ENCODE measurements at places on chromosomes 2 and 18.

DNA sequence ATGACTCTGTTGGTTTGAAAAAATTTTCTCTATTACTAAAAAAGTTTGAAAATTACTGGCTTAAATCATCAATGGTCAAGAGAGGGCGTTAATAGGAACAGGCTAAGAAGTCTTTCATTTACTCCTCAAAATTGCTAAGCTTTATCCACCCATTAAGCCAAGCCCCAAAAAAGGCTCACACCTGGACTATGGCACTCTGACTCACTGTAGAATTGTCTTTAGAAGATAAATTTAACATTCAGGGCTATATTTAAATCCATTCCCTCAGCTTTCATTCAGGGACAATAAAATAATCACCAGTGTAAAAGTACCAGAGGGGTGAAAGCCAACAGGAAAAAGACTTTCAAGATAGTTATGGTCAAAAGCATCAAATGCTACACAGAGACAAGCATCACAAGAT lies 80.0 kb downstream of the SESTD1 start:
- no peak for DNase-seq

DNA sequence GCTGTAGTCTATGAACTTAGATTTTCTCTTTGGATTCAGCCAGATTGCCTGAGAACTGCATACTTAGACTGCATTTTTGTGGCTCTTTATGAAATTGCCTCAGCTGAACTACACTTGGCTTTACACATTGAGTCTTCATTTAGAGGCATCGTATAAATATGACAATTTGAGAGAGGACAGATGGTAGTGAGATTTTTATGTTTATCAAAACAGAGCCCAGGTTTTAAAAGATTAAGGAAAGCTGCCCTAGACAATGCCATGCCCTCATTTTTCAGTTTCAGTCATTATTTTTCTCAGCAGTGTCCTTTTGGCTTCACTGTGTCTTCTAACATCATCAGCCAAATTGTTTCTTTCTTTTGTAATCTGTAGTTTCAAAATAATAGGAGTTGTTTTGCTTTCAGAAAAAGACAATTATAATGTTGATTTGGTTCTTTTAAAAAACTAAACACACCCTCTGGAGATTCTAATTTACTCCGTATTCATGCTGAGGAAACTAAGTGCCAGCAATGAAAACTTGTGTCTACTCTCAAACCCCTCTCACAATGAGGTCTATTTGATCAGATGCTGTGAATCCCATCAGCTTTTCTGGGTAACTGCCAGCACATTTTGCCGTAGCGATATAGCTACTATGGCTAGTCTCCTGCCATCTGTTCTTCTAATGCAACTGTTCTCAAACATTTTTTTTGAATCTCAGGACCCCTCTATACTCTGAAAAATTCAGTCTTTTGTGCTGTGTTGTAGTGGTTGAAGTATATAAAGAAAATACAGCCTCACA lies 46.2 kb downstream of the TWSG1 start:
- no peak for DNase-seq

DNA sequence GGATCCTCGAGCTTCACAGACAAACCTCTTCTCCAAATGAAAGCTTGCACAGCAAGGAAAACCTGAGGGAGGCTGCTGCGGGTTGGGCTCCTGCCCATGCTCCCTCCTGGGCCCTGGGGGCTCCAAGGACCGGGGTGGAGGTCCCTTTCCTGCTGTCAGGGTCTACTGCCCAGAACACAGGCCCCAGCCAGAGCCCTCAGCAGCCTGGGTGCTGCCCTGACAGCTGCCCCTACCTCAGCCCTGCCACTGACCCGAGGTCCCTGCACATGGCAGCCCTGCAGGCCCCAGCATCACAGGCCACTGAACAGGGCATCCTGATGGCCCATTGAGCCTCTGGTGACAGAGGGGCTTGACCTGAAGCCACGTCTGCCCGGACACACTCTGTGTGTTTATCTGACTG lies 41.0 kb downstream of the CROCC2 start:
- no peak for DNase-seq

DNA sequence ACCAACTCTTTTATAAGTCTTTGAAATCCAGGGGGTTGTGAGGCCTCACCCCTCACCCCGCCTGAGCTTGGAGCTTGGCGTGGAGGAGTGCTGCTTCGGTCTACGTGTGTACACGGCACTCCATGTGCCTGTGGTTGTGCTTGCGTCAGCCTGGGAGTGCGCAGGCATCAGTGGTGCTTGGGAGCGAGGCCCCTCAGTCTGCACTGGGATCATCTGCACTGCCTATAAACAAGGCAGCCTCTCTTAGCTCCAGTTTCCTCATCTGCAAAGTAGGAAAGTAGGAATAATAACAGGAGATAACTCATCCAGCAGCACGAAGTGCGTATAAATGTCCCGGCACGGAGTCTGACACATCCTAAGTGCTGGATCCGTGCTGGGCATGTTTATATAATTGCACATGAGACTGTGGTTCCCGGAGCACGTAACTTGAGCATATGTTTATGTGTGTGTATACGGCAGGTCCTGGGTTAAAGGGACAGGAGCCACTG lies 1.2 kb downstream of the GYPC start:
- peak; percentile 63 for DNase-seq

DNA sequence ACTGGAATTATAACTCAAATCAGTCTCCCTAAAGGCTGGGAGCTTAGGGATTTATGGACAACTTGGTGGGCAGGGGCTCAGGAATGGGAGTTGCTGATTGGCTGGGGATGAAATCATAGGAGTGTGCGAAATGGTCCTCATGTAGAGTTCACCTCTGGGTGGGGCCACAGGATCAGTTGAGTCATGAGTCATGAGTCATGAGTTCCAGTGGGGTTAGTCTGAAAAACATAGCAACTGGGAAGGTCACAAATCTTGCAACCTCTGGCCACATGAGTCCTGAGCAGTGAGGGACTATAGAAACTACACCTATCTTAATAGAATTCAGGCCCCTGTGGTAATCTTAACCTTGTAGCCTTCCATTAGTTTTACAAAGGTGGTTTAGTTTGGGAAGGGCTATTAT lies 383.3 kb downstream of the RBM43 start:
- DNase-seq = no peak

GRCh38 chr18:32905651-32906050 lies 132.8 kb upstream of the KLHL14 start:
- no peak for DNase-seq

GRCh38 chr2:147882631-147883030 lies 37.8 kb downstream of the ACVR2A start:
- no peak for DNase-seq

DNA sequence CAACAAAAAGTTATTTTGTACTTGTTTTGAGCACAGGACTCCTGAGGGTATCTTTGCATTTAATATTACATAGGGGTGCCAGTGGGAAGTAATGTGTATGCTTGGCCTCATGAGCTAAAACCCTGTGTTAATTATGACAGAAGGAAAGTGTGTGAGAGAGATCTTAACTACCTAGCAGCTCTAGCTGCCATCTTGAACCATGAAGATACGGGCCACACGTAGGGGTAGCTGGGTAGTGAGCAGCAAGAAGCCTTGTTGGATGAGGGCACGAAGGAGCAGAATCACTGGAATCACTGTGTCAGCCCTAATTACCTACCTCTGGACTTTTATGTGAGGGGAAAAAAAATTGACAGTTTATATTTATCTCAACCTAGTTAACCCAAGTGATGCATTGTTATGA lies 15.4 kb upstream of the CASP10 start:
- DNase-seq = no peak

DNA sequence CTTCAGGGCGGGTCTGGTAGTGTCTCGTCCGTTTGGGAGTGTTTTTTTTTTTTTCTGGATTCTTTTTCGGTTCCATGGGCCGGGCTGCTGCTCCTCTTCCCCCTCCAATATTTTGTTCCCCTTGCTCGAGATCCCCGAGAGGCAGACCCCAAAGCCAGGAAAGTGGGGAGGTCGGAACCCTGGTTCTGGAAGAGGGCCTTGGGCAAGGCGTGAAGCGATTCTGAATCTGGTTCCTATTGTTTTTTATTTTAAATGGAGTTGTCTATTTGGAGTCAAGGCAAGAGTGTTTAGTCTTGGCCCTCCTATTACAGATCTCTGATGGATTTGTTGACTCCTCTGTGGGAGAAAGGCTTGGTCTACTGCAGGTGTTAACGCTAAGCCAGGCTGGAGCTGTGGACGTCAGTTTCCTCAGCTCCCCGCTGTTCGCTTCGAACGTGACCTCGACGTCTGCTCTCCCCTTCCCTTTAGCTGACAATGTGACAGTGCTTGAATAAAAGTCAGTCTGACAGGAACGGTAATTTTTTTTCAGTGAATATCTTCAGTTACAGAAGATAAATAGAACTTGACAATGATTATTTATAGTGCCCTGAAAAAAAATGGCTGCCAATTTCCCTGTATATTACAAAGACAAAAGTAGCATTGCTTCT lies 683 bp upstream of the DNAJC27 start:
- peak; percentile 52 for DNase-seq

Measured in naive thymus-derived CD8-positive, alpha-beta T cell (primary cell).